ENCODE measurements at places on chromosomes 12 and 14.

DNA sequence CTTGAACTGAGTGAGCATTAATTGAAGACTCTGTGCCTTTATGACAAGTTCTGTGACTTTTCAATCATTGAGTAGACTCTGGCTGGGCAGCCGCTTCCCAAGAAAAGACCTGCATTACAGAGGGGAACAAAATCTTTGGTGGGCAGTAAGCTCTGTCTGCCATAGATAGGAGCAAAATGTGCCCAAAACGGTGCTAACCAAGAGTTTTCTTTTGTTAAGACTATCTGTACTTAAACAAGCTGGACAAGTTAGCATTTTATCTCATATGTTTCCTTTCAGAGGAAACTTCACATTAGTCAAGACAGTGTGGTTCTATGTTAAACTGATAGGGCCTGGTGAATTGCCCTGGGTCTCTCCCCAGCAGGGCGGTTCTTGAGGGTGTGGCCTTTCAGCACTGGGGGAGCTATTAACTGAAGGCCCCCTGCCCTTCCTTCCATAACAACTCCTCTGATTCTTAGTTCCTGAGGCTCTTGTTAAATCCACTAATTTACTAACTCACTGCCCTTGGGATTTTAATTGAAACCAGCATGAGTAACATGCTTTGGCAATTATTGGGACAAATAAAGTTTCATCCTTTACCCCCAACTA lies 219.6 kb downstream of the KTN1 start:
- no peak for DNase-seq

DNA sequence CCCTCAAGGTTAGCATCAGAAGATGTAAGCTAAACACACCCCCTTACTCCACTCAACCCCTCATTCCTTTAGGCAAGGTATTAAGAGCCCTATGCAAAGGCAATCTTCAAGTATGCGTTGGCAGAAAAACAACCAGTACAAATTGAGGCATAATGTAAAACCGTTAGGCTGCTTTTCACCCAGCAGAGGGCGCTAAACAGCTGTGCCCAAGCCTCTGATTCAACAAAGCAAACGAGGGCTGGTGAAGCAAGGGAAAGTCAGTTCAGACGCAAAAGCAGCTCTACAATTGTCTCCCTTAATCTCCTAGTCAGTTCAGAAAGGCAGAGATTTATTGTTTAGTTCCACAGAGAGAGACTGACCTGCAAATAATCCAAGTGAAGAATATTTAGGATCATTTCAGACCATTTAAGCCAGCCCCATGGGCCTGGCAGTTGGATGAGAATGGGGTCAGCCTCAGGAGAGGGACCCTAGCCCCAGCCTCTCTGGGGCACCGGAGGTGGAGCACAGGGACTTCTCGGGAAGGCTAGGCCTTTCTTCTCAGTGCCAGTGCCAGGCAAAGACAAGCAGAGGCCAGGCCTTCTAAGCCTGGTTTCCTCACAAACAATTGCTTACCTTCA lies 23.5 kb downstream of the DCAF5 start:
- no peak for DNase-seq

GRCh38 chr12:60333461-60333860 lies 737.6 kb downstream of the SLC16A7 start:
- DNase-seq: no peak

DNA sequence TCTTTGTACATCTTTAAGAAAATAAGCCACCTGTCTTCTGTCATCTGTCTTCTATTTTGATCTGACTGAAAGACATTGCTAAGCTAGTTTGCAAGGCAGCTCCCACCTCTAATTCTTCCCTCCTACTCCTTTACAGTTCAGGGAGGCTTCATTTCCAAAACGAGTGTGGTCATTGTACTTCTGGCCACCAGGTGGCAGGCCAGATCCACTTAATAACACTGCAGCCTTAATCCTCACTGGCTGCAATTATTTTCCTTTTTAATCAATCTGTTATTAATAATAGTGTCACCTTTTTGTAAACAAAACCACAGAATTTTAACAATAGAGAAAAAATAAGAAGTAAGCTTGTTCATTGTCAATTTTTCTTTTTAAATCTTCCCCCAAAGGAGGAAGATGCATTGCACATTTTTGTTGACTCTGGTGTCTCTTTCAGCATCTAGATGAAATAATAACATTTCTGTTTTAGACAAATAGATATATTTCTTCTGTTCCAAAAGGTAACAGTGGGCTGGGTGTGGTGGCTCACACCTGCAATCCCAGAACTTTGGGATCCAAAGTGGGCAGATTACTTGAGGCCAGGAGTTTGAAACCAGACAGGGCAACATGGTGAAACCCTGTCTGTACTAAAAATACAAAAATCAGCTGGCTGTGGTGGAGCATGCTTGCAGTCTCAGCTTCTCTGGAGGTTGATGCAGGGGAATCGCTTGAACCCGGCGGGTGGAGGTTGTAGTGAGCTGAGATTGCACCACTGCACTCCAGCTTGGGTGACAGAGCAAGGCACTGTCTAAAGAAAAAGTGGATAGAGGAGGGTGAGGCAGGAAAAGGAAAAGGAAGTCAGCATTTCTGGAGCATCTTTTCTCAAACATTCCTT lies 23.3 kb downstream of the GABARAPL1 start:
- DNase-seq: no peak

GRCh38 chr12:77189901-77190416 lies 124.6 kb upstream of the E2F7 start:
- no peak for DNase-seq

- no peak for DNase-seq
Measured at GRCh38 chr12:9843407-9843806, 16.1 kb downstream of the KLRF1 start.

- no peak for DNase-seq
Measured at GRCh38 chr14:99475179-99475578, 5.5 kb downstream of the SETD3 start.

GRCh38 chr14:53652068-53652467 lies 304.6 kb downstream of the BMP4 start:
- no peak for DNase-seq

DNA sequence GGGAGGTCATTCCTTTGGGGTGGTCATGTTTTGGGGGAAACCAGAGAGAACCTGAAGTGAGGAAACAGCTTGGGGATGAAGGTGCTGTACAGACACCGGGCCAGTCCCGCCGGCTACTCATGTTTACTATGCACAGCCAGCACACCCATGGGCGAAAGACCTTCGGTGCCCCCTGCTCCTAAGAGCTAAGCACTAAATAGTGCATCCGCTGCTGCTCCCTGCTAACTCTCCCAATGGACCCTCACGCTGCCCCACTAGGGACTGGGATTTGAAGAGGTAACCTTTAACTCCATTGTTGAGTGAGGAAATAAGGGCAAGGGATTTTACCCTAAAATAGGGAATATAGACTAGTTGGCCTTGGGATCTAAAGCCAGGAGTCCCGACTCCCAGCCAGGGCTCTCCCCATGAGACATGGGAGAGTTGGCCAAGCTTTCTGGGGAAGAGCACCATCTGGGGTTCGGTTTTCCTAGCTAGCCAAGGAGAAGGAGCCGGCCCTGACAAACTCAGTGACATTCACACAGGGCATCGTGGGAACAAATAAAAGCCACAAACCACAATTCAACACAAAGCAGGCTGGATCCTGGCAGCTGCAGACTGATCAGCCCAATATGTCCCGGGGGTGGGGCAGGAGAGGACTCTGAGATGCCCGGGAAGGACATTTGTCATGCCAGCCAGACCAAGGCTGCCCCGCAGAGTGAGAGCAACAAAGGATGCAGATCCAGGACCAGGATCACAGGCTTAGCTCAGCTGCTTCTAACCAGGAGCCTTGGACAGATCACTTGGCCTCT lies 91.7 kb downstream of the SINHCAF start:
- peak; percentile 85 for DNase-seq

- no peak for DNase-seq
Measured at GRCh38 chr14:65838565-65838964, 426.0 kb downstream of the FUT8 start.

GRCh38 chr12:93748672-93749383 lies 71.7 kb downstream of the CRADD start:
- no peak for DNase-seq

DNA sequence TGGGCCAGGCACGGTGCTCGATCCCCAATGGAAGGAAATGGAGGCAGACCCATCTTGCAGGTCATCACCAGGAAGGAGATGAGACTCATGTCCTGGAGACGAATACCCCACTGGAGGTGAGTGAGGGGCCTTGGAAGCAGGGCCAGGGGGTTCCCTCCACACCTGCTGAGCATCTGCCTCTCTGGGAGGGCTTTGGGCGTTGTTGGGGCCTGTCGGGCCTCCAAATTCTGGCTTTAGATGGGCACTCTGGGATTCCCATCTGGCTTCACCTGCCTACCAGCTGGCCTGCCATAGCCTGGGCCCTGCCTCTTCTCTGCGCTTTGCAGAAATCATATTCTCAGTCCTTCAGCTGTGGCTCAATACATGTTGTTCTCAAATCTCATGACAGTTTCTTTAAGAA lies 13.9 kb downstream of the RTL1 start:
- no peak for DNase-seq

DNA sequence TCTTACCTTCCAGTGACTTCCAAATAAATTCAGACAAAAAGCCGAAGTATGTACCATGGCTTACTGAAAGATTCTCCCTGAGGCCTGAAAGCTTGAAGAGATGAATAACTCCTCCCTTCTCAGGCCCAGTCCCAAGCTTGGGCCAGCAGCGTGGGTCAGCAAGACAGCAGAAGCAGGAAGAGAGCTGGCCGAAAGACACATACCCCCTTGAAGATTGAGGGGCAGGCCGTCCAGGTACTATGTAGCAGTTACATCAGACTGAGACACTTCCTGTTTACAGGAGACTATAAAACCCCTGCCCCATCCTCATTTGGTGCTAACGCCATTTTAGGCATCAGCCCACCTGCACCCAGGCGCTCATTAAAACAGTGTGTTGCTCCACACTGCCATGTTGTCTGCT lies 15.0 kb downstream of the NDUFA12 start:
- no peak for DNase-seq

- DNase-seq: no peak
Measured at GRCh38 chr14:55298500-55298822, 27.2 kb downstream of the FBXO34 start.

GRCh38 chr14:103503296-103503695 lies 19.3 kb downstream of the CKB start:
- DNase-seq: no peak

DNA sequence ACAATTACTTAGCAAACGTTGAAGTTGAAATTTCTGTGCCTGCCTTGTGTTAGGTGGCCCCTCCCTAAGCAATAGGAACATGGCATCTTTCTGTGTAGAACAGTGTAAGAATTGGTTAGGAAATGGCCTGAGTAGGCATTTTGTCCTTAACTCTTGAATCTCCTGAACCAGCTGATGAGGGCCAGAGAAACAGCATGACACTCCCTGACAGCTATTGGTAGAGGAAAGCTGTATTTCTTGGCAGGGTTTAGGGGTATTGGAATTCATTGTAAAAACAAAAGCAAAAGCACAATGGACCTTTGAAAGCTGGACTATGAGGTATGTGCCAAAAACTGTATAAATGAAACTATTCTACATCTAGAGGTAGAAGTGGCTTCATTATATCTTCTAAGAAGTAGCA lies 40.6 kb upstream of the LRTM2 start:
- DNase-seq: no peak

GRCh38 chr12:109679501-109680263 lies 33.9 kb upstream of the FAM222A start:
- DNase-seq: no peak

DNA sequence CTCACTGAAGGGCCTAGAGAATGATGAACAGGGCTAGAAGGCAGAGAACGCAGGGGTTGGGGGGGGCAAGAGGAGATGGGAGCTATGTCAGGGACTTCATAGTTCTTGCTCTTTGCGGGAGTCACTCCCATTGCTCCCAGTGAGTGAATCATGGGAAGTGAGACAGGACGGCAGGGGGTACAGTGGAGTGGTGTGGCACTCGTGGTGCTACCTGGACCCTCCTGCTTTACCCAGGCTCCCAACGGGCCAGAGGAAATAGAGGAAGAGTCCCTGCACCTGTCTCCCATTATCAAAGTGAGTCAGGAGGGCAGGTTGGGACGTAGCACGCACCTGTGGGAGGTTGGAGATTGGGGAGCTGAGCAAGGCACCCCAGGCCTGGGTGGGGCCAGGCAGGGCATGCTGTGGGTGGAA lies 1.3 kb upstream of the KRT8 start:
- DNase-seq: no peak

- no peak for DNase-seq
Measured at GRCh38 chr14:58265401-58265800, 20.8 kb downstream of the PSMA3 start.

DNA sequence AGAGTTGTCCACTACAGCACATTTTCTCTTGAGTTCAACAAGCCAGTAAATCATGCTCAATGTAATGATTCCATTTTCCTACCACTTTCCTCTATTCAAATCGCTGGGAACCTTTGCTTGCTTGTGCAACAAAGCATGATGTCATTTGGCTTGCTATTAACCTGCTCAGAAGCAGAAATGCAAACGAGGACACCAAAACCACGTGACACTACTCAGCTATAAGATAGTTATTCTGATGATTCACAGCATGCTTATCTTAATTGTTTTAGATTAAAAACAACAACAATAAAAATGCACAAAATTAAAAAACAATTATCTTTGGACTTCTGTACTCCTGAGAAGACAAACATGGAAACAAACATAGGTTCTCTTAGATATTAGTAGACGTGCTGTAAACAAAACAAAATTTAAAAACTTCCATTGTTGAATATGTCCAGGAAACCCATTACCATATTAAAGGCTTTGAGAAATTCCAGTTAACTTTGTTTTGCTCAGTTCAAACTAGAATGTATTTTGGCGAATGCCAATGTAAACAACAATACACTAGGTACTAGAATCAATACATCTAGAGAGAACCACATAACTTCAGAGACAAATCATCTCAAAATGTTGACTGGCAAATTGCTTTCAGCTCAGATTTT lies 77.5 kb upstream of the KRAS start:
- no peak for DNase-seq

- no peak for DNase-seq
Measured at GRCh38 chr14:50531595-50532501, 521 bp downstream of the MAP4K5 start.

DNA sequence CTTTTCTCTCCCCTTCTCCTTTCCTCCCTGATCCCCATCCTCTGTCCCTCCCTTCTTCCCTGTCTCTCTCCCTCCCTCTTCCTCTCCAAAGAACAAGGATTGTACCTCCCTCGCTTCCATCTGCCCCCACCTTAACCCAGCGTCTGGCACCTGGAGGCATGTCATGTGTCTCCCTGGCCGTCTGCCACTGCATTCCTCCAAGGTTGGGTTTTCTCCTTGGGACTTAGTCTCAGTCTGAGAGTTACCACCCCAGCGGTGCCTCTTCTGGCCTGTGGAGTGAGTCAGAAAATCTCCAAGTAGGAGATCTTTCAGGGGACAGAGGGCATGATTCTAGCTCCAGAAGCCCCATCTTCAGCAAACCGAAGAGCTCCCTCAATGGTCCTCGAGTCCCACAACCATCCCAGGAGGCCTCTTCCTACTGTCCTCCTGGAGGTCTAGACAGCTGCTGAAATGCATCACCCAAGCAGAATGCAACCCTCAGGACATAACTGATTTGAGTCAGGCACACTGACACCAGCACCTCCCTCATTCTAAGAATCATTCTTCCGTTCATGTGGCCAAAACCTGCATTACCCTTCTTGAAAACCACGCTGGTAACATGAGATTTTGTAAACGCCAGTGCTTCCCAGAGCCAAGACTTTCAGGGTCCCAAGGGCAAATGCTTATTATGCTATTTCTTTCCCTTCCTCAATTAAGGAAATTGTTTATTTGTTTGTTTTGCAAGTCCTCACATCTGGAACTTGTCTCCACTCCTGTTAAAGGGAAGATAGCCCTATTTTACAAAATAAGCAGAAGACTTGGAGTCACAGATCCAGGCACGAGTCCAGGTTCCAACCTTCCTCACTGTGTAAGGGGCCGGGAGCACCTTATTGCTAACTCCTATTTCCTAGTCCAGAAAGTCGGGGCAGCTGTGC lies 463.2 kb downstream of the BCL11B start:
- no peak for DNase-seq

All from esophagus muscularis mucosa (tissue), 4 donors.